ACHN (cell line): ENCODE measurements at places on chromosomes 1 and 21.

- DNase-seq, result no peak
Observed at GRCh38 chr1:226029093-226029496, 30.0 kb upstream of the SDE2 start.

- peak; percentile 61 for DNase-seq
Observed at GRCh38 chr1:8018492-8019228, 7.4 kb downstream of the ERRFI1 start.

GRCh38 chr1:168427051-168427450 lies 116.7 kb downstream of the XCL2 start:
- no peak for DNase-seq

- no peak for DNase-seq
Observed at GRCh38 chr1:214837376-214837775, 234.4 kb downstream of the CENPF start.

DNA sequence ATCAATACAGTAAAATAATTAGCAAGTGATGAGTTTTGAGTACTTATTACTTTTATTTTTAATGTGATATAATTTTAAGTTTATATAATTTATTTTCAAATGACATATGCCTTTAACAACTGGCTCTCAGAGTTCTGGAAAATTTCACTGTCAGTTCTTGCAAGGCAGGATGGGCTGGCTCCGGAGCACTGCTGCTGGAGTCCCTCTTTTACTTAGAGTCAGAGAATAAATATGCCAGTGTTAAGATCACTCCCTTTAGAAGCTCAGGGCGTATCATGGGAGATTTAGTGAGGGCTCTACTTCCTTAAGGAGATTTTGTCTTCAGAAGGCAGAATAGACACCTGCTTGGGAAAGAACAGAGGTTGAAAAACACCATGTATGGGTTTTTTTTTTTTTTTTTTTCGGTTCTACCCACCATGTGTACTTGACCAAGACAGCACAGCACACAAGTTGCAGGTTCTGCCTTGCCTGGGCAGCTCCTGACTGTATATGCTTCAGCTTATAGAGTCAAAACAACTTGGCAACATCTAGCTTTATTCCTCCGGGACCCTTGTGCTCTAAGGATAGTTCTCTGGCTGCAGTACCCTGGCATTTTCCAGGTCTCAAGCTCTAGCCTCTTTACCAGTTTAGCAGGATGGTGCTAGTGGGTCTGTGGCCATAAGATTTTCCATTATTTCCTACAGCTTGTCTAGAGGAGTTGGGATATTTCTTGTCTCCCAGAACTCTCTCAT lies 29.7 kb upstream of the FMOD start:
- no peak for DNase-seq

DNA sequence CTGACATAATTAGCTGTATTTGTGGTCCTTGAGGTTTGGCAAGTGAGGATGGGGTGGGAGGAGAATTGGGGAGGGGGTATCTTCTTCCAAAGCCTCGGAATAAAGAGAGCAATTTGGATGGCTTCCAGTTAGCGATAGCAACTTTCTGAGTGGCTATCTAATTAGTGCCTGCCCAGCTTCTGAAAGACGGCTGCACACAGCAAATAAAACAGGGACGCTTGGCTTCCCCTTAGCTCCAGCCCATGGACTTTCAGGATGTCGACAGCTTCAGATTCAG lies 31.1 kb downstream of the KLHDC7A start:
- no peak for DNase-seq

- no peak for DNase-seq
Observed at GRCh38 chr1:182111496-182111895, 50.0 kb upstream of the ZNF648 start.

DNA sequence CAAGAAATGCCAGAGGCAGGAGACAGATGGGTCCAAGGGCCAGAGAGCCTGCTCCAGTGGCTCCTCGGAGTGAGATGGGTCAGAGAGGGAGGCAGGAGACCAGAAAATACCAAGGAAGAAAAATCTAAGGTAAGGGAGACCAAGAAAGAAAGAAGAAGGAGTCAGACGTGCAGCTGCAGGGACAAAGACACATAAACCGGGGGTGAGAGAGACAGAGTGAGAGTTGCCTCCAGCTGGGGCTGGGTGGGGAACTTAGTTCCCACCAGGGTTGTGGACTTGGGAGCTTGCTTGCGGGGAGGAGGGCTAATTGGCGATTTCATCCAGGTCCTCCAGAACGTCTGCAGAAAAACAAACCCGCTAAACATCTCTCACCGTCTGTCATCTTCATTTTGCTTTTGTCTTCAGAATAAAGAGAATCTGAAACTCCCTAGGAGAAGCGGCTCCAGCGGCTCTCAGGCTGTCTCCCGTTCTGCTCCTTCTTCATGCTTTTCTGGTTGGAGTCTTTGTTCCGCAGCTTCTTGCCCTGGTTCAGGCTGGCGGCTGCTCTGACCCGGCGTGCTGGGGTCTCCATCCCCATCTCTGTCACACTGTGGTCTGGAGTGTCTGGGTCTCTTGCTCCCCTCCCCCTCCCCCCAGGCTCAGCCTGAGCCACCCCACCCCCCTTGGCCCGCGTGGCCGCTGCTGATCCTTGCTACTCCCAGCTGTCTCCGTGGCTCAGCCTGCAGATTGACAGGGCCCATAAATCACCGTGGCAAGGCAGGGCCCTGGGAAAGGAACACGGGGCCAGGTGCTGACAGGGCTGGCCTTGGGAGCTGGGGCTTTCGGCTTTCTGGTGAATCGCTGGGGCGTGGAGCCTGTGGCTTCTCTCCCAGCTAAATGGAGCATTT lies 66.6 kb downstream of the UBIAD1 start:
- no peak for DNase-seq

DNA sequence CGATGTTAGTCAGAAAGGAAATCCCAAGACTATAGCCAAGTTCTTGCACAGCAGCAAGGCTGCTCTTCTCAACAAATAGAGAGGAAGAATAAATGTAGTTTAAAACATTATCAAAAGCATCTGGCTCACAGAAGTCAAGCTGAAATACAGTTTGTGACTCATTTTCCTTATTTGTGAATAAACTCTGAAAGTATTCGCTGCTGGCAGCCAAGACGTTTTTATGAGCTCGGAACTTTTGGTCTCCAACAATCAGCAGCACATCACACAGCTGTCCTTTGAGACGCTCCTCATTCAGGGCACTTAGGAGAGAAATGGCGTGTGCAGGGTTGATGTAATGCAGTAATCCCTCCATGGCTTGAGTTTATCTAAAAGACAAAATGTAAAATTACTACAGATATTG lies 16.4 kb downstream of the ZBTB21 start:
- DNase-seq, result no peak

DNA sequence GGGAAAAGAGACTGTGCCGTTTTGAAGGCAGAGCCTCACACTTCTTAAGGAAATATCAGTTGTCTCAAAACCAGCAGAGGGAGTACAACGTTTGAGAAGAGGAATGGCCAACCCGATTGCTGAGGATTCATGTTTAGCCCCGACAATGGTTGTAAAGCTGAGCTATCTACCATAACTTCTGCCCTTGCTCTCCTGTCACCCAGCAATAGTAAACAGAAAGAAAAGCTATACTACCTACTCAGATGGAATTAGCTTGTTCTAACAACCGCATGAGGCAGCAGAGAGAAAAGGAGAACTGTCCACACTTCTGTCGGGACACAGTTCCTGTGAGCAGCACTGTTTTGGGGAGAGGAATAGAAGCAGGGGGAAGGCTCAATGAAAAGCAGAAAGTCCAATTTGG lies 91.2 kb downstream of the SLC45A1 start:
- peak; percentile 74 for DNase-seq

DNA sequence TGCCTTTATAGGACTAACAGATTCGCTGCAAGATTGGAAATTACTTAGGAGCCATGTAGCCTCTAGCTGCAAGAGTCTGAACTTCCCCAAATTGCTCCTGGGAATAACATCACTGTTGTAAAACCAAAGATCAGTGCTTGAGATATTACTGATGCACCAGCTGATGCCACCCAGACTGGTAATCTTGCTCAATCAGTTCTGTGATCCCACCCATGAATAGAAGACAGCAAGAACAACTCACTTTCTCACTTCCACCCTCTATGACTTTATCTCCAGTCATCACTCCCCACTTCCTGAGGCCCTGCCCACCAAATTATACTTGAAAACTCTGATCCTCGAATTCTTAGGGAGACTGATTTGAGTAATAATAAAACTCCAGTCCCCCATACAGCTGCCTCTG lies 1011.1 kb downstream of the PLA2G4A start:
- DNase-seq, result no peak

DNA sequence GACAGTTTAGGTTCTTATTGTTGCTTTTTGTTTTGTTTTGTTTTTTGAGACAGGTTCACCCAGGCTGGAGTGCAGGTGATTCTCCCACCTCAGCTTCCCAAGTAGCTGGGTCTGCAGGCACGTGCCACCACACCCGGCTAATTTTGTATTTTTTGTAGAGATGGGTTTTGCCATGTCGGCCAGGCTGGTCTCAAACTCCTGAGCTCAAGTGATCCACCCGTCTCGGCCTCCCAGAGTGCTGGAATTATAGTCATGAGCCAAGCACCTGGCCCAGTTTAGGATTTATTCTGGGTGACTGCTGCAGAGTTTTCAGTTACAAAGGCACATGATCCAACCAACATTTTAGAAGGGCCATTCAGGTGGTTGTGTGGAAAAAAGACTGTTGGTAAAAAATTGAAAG lies 102.0 kb downstream of the SPAG17 start:
- DNase-seq, result no peak

DNA sequence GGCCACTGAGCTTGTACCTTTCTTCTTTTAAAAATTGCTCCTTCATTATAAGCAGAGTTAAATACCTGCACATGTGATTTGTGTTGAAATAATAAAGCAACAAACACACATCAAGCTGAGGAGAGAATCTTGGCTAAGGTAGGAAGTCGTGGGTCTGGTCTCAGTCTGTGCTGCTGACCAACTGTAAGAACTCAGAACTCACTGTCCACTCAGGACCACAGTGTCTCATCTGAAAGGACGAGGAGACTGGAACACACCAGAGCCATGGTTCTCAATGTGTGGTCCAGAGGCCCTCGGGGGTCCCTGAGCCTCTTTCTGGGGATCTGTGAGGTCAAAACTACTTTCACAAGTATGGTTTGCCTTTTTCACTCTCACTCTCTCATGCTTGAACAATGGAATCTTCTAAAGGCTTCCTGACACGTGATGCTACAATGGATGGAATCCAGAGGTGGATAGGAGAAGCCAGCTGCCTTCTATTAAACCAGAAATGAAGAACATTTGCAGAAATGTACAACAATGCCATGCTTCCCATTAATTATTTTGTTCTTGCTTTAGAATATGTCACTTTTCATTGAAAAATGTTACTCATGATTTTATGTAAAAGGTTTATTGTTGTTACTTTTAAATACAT lies 17.3 kb upstream of the ETS2 start:
- DNase-seq, result no peak
